ENCODE measurements at places on chromosomes 1 and 21.

GRCh38 chr1:187605736-187606135, 777.0 kb downstream of the PLA2G4A start:
- DNase-seq: no peak

DNA sequence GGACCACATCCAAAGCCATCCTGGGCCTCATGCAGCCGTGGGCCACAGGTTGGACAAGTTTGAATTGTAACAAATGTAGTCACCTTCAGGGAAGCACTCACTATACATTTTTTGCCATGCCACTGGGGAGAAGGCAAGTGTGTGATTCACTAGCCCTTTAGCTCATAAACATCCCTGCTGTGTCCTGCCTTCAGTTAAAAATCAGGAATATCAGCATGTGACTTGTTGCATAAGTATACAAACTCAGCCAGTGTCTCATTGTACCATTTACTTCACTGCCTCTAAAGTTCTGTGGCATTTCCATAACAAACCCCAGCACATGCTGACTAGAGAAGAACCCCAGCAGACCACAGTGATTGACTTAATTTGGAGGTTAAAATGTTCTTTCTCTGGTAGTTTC, 142.0 kb upstream of the C1orf105 start:
- peak; percentile 87 for DNase-seq

DNA sequence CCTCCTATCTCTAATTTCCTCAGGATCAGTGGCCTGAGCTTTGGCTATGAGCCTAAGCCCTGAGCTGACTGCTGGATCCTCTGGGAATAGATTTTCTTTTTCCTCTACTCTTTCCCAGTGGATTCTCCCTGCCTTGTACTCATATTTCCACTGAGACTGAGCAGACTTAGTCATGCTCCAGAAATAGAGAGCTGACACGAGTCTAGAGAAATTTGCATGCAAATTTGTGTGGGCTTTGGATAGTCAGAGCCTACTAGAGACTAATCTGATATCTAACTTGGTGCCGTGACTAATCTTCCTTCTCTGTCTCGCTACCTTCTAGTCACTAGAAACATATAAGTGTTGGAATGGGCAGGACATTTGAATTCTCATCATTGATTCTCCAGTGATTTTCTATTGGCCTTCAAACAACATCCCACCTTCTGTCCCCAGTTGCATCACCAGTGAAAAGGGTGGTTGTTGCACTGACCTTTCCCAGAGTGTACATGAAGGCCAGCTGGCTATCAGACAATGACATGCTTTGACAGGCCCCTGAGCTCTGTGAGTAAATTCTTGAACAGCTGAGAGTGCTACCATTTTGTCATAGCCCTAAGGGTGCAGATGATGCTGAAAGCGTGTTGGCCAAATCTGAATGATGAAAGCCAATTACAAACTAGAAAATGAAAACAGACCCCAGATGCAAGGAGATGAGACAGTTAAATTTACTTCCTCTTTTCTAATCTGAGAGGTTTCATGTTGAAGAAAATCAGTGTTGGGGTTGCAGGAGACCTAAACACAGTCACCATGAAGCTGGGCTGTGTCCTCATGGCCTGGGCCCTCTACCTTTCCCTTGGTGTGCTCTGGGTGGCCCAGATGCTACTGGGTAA, at the start of gene FCRLA:
TSS of gene FCRLA (plus strand) at position 748 of the 866 bp plus-strand sequence. CDS start at position 784, 36 bp downstream.
- DNase-seq: peak; percentile 99

DNA sequence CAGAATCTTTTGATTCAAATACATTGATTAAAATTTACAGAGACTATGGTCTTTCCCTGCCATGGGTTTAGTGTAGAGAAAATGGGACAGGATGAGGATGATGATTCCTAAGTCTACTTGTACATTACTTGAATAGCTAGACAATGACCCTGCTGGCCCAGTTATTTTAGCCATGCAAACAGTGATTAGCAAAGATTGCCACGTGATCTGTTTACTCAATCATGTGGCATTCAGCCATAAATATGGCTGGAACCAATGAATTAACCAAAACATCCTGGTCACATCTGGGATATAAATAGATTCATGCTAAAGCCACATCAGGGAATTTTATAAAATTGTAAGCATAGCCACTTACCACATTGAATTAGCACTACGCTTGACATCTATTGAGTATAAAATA, 167.3 kb downstream of the PBX1 start:
- peak; percentile 96 for DNase-seq

DNA sequence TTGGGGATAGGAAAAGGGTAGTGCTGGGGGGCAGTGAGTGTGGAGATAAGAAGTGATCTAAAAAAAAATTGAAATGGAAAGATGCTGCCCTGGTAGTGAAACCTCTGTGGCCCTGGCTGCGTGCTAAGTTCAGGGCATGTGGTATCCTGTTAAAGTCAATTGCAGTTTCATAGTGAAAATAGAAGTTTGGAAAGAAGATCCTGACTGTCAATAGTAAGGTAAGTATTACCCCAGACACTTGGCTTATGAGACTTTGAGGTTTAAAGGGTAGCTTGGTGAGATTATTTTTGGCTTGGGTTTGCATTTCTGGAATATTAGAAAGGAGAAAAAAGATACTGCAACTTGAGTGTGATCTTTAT, 6.8 kb downstream of the ARID1A start:
- no peak for DNase-seq

DNA sequence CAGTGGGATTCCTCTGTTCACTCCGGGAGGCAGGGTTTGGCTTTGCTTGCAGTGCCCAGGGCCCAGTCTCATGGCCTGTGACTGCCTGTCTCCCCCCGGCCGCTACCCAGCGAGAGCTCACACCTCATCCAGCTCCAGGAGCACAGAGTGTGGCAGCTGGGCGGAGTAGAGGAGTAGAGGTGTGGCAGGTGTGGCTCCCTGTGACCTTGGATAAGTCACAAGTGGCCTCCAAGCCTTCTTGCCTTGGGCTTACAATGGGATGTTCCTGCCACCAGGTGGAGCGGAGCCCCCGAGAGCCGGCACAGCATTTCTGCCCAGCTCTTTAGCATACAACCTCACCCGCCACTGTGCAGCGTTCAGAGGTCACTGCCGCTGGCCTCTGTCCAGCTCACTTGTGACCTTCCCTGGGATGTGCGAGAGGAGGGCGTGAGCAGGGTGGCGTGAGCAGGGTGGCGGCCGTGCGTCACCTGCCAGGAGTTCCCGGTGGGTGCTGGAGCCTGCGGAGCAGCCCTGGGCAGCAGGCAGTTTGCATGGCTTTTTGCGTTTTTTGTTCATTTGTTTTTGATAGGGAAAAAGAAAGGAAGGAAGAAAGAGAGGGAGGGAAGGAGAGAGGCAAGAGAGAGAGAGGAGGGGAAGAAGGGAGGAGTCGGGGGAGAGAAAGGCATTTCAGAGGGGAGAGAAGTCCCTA, 42.4 kb downstream of the CRYAA start:
- DNase-seq: no peak

DNA sequence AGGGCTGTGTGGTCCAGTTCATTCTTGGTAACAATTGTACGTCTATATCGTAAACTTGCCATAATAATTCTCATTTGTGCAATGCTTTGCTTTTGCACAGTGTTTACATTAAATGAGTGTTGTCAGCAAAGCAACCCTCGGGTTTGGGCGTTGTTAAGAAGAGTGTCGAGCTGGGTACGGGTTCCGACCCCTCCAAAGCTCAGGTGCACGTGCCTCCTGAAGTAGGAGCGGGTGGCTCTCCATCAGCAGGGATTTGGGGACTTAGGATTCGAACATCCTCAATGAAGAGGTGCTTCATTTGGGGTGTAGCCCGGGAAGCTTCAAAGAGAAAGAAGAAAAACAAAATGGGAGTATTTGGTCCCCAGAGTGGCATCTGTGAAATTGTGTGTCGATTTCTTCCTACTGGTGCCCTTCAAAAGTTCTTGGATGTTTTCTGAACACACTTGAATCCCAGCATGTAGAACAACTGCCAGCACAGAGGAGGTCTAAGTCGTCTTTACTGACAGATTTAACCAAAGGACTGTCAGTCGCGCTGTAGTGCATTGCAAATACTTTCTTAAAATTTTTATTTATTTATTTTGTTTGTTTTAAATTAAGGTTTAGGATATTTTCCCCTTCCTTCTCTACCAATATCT, 1.1 kb downstream of the TRIM58 start:
- no peak for DNase-seq

DNA sequence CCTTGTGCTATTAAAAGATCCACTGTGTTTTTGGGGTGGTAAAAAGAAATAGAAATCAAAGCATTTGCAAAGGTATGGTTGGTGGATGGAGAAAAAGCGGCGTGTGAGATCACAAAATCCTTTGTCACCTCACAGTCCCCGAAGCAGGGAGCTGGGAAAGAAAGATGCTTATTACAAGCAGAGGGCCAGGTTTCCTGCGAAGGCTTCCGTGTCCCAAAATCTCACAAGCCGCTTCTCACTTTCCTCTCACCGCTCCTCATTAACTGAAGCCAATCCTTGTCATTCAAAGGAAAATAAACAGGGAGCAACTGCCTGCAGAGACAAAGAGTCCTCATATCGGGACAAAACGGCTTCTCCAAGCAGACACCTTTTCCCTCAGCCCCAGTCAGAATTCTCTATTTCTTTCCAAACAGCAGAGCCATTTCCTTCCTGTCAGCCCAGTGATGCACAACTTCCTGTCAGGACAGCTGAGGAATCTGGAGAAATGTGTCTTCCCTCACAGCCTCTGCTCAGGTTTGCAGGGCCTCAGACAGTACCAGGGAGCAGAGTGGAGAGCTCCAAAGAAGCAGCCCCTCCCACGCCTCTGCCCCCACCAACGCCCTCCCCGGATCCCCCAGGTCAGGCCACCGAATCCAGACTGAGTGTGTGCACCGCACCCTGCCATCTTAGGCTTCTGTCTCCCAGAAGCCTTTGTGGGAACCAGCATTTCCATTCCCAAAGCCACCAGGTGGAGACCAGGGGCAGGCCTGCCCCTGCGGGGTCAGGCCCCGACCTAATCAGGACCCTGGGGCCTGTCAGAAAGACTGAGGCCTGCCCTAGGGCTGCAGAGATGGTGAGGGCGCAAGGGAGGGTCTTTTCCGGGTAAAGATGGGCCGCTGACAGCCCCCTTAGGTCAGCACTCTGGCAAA, 29.6 kb downstream of the KCNN3 start:
- DNase-seq: peak; percentile 52

DNA sequence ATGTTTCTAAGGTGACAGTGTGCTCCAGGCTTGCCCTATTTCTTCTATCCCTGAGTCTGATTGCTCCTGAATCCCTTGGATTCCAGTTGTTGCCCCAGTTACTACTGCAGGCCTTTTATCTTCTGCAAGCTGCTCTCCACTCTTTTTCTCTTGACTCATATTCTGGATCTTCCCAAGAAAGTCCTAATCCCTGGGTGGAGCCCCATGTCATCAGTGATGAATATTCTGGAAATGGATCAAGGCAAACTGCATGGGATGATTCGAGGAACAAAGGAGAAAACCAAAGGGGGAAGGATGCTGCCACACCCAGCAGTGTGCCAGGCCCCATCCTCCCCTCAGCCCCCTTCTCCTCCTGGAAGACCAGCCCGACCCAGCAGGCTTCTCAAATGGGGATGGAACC, 63.3 kb upstream of the ATP2B4 start:
- no peak for DNase-seq

DNA sequence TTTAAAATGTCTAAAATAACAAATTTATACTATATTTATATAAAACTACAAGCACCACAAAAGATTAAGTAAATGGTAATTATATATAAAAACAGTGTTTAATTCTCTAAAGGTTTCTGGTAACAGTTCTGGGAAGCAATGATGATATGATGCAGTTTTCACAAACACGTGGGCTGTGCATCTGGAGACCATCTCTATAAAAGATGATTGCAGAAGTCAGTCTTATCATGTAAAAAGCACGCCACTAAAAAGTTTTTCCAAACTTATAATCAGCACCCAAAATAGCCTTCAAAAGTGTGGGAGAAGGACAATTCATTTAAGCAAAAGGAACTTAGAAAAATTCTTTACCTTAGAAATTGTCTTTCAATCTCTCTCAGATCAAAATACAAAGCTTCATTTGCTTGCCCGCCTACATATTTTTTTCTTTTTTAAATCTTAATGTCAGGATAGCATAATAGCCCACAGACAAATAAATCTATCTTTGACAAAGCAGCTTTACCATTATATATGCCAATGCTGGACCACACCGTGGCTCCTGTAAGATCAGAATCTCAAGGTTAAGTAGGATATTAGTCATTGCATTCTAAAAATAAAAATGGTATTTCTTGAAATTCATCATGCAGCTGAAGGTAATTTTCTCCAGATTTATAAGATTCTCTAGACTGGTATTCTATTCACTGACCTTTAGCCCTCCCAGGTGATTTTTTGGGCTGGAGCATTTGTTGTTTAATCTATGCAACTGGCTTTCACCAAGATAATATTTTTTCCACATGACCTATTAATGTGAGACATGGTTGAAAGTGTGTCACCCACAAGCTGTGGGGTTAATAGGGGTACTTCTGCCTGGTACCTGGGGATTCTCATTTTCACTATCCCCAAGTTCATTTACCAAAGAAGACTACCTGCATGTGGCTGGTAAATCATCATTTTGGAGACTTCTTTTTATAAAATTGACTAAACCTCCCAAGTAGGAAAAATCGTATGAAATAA, 189.6 kb upstream of the ST6GALNAC5 start:
- DNase-seq: no peak

DNA sequence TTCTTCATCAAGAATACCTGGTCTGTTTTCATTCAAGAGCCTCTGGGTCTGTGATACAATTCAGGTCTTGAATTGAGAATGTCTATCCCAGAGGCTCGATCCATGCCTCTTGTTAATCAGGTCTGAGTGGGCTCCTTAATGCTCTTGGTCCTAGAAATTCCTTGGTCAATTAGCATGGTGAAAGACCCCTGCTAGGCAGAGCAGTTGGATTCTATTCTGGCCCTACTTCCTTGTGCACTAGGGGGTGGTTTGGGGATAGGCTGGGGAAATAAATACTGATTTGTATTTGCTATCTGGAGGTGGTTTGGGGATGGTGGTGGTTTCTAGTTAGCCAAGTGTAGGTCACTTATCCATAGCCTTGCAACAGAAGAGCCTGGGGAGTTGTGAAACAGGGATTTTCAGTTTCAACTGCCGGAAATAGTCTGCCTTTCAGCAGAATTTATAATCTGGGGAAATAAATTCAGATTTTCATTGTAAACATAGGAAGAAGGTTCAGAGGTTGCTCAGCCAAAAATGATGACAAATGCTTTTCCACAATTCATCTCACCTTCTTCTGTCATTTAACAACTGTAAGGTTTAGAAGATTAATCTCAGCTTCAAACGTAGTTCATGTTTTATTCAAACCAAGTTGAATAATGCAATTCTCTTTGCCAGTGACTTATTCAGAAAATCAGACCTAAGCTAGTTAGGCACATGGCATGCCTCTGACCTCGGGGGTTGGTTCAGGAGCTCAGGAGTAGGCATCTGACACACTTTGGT, 22.2 kb upstream of the SCAF4 start:
- no peak for DNase-seq

GRCh38 chr1:6523566-6523965, 30.7 kb downstream of the NOL9 start:
- peak; percentile 20 for DNase-seq

All from fibroblast of skin of right quadriceps (primary cell).